ENCODE measurements at places on chromosomes 13 and 19.

DNA sequence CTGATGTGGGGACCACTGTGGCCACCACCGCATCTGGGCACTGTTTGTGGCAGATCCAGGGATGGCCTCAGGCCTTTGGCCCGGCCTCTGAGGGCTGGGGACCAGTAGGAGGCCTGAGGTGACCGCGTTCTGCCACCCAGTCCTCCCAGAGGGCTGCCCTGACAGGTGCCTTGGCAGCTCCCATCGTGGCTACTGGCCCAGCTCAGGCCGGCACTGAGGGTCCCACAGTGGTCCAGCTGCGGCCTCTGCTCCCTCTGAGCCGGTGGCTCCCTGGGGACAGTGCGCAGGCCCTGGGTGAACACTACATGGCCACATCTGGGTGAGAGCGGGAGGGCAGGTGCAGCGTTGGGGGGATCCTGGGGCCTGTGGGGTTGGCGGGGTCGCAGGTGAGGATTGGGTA lies 61.9 kb downstream of the KDM4B start:
- DNase-seq, result no peak

GRCh38 chr19:16449330-16449961 lies 22.3 kb downstream of the EPS15L1 start:
- no peak for DNase-seq

DNA sequence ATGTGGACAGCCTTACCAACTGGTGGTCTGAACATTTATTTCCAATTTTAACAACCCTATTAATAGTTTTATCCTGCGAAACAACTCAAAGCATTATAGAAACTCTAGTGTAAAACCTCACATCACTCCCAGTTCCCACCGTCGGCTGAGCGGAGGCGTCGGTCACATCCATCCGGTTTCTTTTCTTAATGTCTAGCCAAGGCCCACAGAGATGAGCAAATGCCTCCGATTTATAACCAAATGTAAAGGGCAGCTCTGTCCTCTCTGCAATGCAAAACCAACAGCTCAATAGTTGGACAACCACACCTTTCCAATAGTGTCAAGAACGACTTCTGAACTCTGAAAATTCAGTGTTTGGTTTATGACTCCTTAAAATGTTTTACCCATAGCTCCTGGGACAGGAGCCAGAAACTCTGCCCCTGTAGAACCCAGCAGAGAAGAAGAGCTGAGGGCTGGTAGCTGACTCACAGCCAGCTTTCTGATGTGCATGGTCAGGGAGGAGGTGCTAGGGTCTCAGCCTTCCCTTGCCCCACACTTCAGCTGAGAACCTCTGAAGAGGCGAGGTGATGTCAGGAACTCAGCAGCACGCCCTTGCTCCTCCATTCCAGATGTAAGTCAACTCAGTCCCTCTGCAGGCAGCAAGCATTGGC lies 90.2 kb upstream of the UQCRFS1 start:
- no peak for DNase-seq

DNA sequence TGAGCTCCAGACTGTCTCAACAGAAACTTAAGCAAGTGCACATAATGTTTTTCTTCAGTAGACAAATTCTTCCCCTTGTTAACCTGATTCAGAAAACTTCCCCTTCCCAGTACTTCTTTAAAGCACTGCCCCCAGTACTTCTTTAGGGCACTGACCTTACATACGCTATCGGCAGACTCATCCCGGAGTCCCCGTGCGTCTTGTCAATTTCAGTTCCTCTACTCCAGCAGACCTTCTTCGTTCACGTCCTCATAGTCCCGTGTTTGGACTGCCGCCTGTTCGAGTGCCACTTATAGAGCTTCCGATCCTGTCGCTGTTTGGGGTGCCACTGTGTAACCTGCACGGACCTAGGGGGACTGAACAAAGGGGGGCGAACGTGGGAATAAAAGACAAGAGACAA lies 29.0 kb downstream of the ZNF627 start:
- no peak for DNase-seq

DNA sequence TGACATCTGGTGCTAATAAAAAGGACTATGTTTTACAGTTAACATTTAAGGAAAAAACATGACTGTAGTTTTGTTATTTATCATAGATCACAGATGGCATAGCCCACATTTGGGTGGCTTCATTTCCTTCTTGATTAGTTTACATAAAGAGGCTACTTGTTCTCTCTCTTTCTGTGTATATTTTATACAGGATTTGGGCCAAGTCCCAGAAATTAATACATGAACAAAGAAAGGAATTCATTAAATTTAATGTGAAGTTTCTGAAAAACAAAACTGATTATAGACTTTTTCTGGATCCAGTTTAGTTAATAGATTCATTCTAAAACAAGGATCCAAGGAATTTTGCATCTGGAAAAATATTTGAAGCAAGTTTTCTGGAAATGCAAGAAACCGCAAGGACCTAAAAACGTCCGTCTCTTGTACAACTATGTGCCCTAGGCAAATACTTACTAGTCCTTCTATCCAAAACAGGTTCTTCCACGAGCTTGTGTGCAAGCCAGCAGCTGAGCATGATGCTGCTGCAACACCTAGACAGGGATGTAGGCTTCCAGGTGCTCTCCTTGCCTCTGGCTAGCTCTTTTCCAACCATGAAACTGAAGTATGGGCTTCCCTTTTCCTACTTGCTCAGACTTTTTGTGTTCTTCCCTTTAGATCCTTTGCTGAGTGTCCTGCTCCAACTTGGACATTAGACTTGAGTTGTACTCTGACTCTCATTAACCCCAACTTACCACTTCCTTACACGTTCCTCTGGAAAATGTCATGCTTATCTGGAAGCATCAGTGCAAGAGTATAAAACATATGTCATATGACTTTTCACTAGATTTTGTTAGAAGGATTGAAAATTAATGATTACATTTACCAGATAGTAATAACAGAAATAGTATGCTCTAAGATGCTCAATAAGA lies 161.5 kb upstream of the STARD13 start:
- no peak for DNase-seq

- DNase-seq, result no peak
These were observed 8.5 kb downstream of the ACTMAP start for GRCh38 chr19:40741527-40742390.

All from non-pigmented ciliary epithelial cell (primary cell).